ENCODE measurements at places on chromosomes 7 and 10. TPM values are rescaled to one million over a fixed set of nuclear protein-coding genes. Genes with fewer than 3 reads are reported as not detected.

The MAD1L1 gene
- total RNA-seq: 31.5 TPM

The TRIM73 gene
- 0.20 TPM for total RNA-seq

The ZNF680 gene
- total RNA-seq: 34.1 TPM

The OR9A2 gene
- not detected for total RNA-seq

The HOGA1 gene
- total RNA-seq: 3.5 TPM

The STRIP2 gene
- 16.7 TPM for total RNA-seq

The COBL gene
- total RNA-seq: 0.03 TPM

The KCNIP2 gene
- total RNA-seq: 0.81 TPM

The SLC13A1 gene
- 0.03 TPM for total RNA-seq

The TIMM23B gene
- total RNA-seq: 14.7 TPM

The FLNC gene
- total RNA-seq: 172 TPM

The ZCWPW1 gene
- total RNA-seq: 1.1 TPM

The LIPJ gene
- not detected for total RNA-seq

The STOX1 gene
- 0.30 TPM for total RNA-seq

The SRRM3 gene
- total RNA-seq: 0.43 TPM

The AKR1D1 gene
- not detected for total RNA-seq

The IRF5 gene
- total RNA-seq: 0.16 TPM

The TFR2 gene
- total RNA-seq: not detected

GRCh38 chr10:96978621-96979154 is 146.6 kb downstream of the LCOR start:
- DNase-seq: no peak
- H3K27me3 ChIP-seq: no peaks in the 10 kb centered on the region
- no peaks in the 10 kb centered on the region for H3K4me1 ChIP-seq
- H3K36me3 ChIP-seq: peaks cover 3% of the 10 kb centered on the region
- no peak overlapping the region for H3K27ac ChIP-seq

DNA sequence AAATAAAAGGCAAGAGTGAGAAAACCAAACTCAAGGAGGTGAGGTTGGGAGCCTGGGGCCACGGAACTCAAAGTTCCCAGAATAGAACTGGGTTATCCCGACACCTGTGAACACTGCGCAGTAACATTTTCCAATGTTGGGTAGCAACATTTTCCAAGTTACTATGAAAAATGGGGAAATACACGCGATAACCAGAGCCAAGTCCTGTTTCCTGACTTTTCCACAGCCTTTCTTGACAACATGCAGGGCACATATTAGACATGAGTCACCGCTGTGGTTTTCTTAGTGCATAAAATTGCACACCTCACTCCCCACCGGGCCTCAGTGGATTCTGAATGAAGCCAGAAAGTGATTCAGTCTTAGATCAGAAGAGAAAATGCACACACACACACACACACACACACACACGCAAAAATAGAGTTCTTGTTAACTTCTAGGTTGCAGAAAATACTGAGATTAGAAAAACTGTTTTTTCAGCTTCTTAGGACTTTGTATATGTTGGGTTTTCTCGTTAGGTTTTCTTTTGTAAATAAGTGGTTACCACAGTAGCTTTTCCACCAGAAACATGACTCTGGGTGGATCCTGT is 70.0 kb downstream of the CAMK1D start:
- no peaks in the 10 kb centered on the region for H3K27me3 ChIP-seq
- no peaks in the 10 kb centered on the region for H3K36me3 ChIP-seq
- H3K27ac ChIP-seq: no peak overlapping the region

- DNase-seq: no peak
- H3K36me3 ChIP-seq: no peaks in the 10 kb centered on the region
- H3K27ac ChIP-seq: no peak overlapping the region
- H3K27me3 ChIP-seq: no peaks in the 10 kb centered on the region
- no peaks in the 10 kb centered on the region for H3K4me1 ChIP-seq
Measured at GRCh38 chr7:77967429-77967828, 168.9 kb downstream of the PHTF2 start.

DNA sequence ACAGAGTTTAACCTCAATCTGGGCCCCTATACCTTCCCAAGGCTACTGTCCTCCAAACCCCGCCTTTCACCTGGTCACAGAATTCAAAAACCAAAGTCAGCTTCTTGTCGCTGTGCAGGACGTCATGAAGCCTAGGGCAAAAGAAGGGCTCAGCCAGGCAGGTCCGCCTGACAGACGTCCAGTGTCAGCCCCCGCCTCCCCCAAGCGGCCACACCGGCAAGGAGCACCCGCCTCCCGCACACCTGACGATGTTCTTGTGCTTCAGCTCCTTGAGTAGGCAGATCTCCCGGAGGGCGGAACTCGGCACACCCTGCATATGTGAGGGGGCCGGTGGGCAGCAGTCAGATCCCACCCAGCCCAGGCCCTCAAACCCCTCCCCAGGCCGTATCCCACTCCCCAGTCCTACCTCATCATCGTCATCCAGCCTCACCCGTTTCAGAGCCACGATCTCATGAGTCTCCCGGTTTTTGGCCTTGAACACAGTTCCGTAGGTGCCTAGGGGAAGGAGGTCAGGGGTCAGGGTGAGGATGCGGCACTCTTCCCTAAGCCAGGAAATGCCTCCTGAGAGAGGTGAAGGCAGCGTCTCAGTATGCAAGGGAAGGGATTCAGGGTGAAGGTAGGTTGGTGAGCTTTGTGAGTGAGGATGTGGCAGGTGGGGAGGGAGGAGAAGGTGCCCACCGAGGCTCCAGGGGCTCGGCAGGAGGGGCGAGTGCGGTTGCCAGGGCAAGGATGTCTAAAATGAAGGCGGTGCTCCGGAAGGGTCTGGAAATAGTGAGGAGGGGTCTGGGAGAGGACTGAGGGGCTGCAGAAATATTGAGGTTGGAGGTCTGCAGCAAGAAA is 811 bp downstream of the CDK5 start:
- peaks cover 5% of the 10 kb centered on the region for H3K4me1 ChIP-seq
- no peaks in the 10 kb centered on the region for H3K27me3 ChIP-seq
- DNase-seq: no peak
- H3K4me3 ChIP-seq: peak overlapping the region; percentile 68

- H3K27me3 ChIP-seq: no peaks in the 10 kb centered on the region
- no peaks in the 10 kb centered on the region for H3K36me3 ChIP-seq
- H3K4me1 ChIP-seq: peaks cover 6% of the 10 kb centered on the region
- no peak overlapping the region for H3K27ac ChIP-seq
- no peak for DNase-seq
Measured at GRCh38 chr7:30379741-30380140, 95.3 kb downstream of the ZNRF2 start.

DNA sequence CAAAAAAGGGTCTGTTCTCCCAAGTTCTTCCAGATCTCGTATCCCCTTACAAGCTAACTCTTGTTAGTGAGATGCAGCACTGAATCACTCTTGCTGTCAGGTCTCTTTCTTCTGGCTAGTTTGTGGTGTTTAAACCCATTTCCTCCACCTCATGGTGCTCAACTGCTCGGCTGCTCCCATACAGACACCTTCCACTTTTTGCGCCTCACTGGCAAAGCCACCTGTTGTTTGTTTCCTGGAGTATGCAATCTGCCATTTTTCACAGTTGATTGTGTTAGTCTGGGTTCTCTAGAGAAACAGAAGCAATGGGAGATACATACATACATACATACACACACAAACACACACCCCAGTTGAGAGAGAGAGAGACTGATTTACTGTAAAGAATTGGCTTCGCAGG is 124.4 kb upstream of the SP8 start:
- H3K4me1 ChIP-seq: no peaks in the 10 kb centered on the region
- H3K27me3 ChIP-seq: no peaks in the 10 kb centered on the region
- H3K27ac ChIP-seq: no peak overlapping the region

GRCh38 chr10:23174074-23174976 is 17.8 kb upstream of the PTF1A start:
- no peaks in the 10 kb centered on the region for H3K4me1 ChIP-seq
- no peaks in the 10 kb centered on the region for H3K27me3 ChIP-seq
- no peak for DNase-seq

- no peak overlapping the region for H3K4me3 ChIP-seq
- peak; percentile 88 for DNase-seq
- H3K27ac ChIP-seq: no peak overlapping the region
- peaks cover 53% of the 10 kb centered on the region for H3K4me1 ChIP-seq
- H3K27me3 ChIP-seq: no peaks in the 10 kb centered on the region
Measured at GRCh38 chr7:37284805-37285231, 163.8 kb downstream of the ELMO1 start.

GRCh38 chr10:86961481-86962091 is 3.2 kb downstream of the SNCG start:
- no peaks in the 10 kb centered on the region for H3K36me3 ChIP-seq
- H3K4me1 ChIP-seq: peaks cover 47% of the 10 kb centered on the region
- peak; percentile 77 for DNase-seq

GRCh38 chr10:99658622-99659030 is 683 bp upstream of the ENTPD7 start:
- no peak overlapping the region for H3K27ac ChIP-seq
- H3K4me3 ChIP-seq: peak overlapping the region; percentile 85
- DNase-seq: no peak
- no peaks in the 10 kb centered on the region for H3K36me3 ChIP-seq
- no peaks in the 10 kb centered on the region for H3K4me1 ChIP-seq
- H3K27me3 ChIP-seq: peaks cover 7% of the 10 kb centered on the region

DNA sequence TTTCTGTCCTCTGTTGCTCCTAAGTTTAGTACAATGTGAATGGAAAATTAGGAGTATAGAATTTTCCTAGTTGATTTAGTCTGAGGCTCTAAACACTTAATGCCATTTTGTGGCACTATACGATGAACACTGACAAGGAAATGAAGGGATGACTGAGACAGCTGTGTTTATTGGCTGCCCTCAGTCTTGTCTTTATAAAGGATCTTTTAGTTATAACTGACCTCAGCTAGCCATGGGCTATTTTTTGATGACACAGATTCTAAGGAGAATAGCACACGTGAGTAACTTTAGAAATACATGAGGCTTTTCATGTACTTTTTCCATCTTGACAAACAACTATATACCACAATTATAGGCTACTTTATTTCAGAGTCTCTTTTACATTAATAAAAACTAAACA is 113.7 kb downstream of the PRKG1 start:
- peak overlapping the region; percentile 29 for H3K27ac ChIP-seq
- peaks cover 31% of the 10 kb centered on the region for H3K4me1 ChIP-seq
- no peak overlapping the region for H3K4me3 ChIP-seq
- no peaks in the 10 kb centered on the region for H3K27me3 ChIP-seq
- H3K36me3 ChIP-seq: no peaks in the 10 kb centered on the region
- DNase-seq: peak; percentile 47

- no peaks in the 10 kb centered on the region for H3K4me1 ChIP-seq
- no peaks in the 10 kb centered on the region for H3K27me3 ChIP-seq
- H3K36me3 ChIP-seq: no peaks in the 10 kb centered on the region
- no peak overlapping the region for H3K27ac ChIP-seq
- DNase-seq: peak; percentile 26
Measured at GRCh38 chr7:3154881-3155494, 111.3 kb upstream of the CARD11 start.

DNA sequence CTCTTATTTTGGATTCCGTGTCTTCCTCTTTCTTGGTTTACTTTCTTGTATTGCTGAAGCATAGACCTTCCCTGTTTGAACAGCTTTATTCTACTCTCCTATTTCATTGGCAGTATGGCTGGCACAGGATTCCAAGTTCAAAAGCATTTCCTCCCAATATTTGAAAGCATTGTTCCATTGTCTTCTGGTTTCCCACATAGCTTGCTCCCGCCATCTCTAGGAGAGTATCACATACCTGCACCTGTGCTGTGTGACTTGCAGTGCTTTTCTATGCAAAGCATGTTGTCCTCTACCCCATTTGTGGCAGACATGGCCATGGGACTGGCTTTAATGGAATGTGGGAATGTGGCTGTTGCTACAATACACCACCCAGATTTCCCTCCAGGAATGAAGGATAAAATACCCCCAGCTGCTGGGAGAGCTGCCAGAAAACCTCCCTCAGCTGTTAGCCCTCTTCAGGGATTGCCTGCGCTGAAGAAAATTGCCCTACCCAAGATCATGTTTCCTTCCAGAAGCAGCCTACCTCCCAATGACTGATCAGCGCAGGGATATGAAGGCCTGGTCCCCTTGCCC is 6.9 kb upstream of the MYOF start:
- H3K27me3 ChIP-seq: no peaks in the 10 kb centered on the region
- peaks cover 16% of the 10 kb centered on the region for H3K4me1 ChIP-seq
- H3K36me3 ChIP-seq: no peaks in the 10 kb centered on the region
- no peak overlapping the region for H3K4me3 ChIP-seq

- H3K4me1 ChIP-seq: no peaks in the 10 kb centered on the region
- no peaks in the 10 kb centered on the region for H3K27me3 ChIP-seq
- H3K4me3 ChIP-seq: no peak overlapping the region
Measured at GRCh38 chr10:66550351-66550750, 375.5 kb upstream of the LRRTM3 start.

DNA sequence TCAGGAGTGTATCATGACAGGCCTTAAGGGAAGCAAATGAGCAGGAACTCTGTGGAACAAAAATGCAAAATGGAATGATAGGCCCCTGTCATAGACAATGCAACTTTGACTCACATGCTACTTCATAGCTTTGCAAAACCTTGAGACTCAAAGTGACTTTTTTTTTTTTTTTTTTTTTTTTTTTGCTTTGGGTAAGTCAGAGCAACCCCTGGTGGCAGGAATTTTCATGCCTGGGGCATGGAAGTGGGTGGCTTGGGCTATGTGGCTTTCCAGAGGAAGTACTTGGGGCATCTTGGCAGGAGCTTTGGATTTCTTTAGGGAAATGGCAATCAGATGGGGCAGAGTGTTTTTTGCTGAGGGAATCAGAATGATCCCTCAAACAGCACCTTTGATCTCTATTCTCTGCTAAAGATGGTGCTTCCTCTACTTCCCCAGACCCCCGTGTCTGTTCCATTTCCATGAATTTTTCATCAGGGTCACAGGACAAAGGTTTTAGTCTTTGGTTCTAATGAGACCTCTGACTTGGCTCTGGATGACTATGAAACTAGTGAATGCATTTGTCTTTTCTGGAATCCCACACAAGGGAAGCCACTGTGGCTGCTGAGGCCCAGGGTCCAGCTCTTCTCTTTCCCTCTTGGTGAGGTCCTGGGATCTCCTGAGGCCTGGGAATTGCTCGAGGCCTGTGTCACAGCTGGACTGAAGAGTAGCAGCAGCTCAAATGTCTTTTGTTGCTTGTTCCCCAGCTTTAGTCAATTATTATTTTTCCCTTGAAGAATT is 62.8 kb downstream of the TACC2 start:
- H3K27ac ChIP-seq: no peak overlapping the region
- H3K4me3 ChIP-seq: no peak overlapping the region
- no peaks in the 10 kb centered on the region for H3K4me1 ChIP-seq
- H3K36me3 ChIP-seq: no peaks in the 10 kb centered on the region
- DNase-seq: peak; percentile 72
- no peaks in the 10 kb centered on the region for H3K27me3 ChIP-seq

GRCh38 chr10:26468700-26469099 is 30.6 kb downstream of the APBB1IP start:
- no peak overlapping the region for H3K4me3 ChIP-seq
- H3K4me1 ChIP-seq: no peaks in the 10 kb centered on the region
- no peaks in the 10 kb centered on the region for H3K27me3 ChIP-seq
- no peaks in the 10 kb centered on the region for H3K36me3 ChIP-seq
- DNase-seq: no peak
- no peak overlapping the region for H3K27ac ChIP-seq

GRCh38 chr7:2821161-2821841 is 22.8 kb downstream of the GNA12 start:
- H3K27ac ChIP-seq: peak overlapping the region; percentile 8
- peaks cover 9% of the 10 kb centered on the region for H3K4me1 ChIP-seq
- H3K27me3 ChIP-seq: no peaks in the 10 kb centered on the region

Data from SJCRH30 (cell line).